Activated naive CD8-positive, alpha-beta T cell treated with anti-CD3 and anti-CD28 coated beads for 36 hours (primary cell): ENCODE measurements at places on chromosomes 7 and 10. TPM values are rescaled to one million over a fixed set of nuclear protein-coding genes. Genes with fewer than 3 reads are reported as not detected.
A peak's percentile ranks its signal among the peaks of the same experiment; 100 is the strongest.

STEAP2 gene
- total RNA-seq = not detected

DNA sequence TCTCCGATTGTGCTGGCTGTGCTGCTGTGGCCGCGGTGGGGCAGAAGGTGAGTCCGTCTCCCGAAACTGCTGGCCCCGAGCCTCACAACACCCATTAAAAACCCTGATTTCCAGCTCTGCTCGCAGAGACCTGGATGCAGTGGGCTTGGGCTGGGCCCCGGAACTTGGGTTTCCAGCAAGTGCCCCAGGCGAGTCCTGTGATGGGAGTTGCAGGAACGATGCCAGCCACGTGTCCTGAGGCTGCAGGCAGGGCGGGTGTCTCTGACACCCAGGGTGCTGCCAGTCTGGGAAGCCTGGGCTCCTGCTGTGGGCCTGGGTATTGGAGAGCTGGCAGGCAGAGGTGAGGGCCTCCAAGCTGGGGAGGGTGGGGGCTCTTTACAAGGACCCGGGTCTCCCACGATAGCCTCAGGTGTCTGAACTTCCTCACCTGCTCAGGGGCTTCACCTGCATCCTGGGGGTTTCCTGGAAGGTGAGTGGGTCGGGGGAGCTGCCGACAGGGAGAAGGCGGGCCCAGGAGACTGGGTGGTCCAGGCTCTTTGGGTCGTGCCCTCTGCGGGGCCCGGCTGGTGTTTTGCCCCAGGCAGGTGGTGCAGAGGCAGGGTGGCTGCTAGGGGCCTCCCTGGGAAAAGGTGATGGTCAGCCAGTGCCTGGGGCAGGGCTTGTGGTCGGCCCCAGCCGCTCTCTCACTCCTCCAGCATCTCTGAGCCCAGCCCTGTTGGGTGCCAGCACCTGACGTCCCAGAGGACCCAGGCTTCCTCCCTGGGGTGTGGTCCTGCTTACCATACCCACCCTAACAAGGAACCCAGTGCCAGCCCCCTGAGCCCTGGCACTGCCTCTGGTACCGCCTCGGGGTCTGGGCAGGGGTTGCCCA is 180.3 kb downstream of the DNAJB6 start:
- H3K4me1 ChIP-seq = no peaks in the 10 kb centered on the region
- no peaks in the 10 kb centered on the region for H3K27me3 ChIP-seq
- no peaks in the 10 kb centered on the region for H3K36me3 ChIP-seq
- H3K4me3 ChIP-seq = no peak overlapping the region

DNA sequence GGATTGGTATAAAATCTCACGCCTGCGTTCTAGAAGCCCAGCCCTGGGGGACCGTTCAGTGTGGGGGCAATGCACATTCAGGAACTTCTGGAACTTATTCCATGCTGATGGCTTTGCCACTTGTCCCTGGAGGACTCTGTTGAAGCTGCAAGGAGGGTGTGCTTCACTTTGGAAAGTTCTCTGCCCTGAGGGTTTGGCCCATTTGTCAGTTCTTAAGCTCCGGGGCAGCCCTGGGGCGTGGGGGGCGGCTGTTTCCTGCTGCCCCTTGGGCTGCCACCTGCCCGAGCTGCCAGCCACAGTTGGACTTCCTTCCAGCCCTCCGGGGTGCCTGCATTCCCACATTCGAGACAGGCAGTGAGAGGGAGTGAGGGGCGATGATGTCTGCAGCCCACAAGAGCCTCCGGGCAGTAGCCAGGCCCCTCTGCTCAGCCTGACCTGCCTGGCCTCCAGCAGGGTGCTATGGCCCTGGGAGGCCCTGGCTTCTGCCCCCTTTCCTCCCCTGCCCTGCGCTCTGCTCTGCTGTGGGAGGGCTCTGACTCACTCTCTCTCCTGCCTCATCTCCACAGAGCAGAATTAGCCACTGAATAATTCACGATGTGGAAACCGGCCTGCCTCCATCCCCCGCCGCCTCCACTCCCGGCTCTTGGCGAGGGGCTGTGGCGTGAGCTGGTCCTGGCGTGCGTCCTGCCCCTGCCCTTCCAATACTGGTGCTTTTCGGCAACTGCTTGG is 1.9 kb downstream of the TTYH3 start:
- peak overlapping the region; percentile 74 for H3K27ac ChIP-seq
- H3K36me3 ChIP-seq = no peaks in the 10 kb centered on the region
- peaks cover 16% of the 10 kb centered on the region for H3K4me1 ChIP-seq
- DNase-seq = peak; percentile 62
- H3K4me3 ChIP-seq = peak overlapping the region; percentile 93
- H3K27me3 ChIP-seq = no peaks in the 10 kb centered on the region

DNA sequence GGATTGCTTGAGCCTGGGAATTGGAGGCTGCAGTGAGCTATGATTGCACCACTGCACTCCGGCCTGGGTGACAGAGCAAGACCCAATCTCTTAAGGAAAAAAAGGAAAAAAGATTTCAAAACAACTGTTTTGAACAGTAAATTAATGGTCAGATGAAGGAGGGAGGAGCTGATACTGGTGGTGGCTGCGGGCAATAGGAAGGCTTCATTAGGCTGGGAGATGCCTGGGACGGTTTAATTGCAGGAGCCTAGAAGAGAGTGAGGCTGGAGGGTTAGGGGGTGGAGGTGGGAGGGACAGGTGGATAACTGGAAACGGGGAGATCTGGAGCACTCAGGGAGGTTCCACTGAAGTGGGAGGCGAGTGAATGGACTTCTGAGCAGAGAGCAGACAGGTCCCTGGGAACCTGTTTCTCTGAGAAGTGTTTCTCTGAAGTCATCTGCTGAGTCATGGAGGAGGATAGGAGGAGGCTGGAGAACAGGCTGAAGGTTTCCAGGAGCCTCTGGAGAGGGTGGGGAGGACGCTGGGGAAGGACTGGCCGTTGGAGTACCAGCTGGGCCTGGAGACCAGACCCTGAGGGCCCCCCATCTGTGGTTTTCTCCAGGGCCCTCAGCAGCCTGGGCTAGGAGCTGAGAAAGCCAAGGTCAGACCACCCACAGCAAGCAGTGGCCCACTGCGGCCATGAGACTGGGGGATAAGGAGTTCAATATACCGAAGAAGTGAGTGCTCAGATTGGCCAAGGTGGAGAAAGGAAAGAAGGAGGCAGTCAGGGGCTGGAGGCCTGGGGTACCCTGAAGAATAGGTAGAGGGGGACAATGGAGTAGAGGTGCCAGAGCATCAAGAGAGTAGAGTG is 14.4 kb upstream of the YWHAG start:
- no peaks in the 10 kb centered on the region for H3K36me3 ChIP-seq
- no peak overlapping the region for H3K27ac ChIP-seq
- no peak for DNase-seq
- no peaks in the 10 kb centered on the region for H3K4me1 ChIP-seq
- no peak overlapping the region for H3K4me3 ChIP-seq
- H3K27me3 ChIP-seq = no peaks in the 10 kb centered on the region

- DNase-seq = no peak
- H3K27ac ChIP-seq = no peak overlapping the region
- H3K4me3 ChIP-seq = no peak overlapping the region
- no peaks in the 10 kb centered on the region for H3K36me3 ChIP-seq
- H3K4me1 ChIP-seq = peaks cover 2% of the 10 kb centered on the region
Observed at GRCh38 chr7:38105874-38106483, 72.1 kb upstream of the STARD3NL start.
